Stimulated activated effector memory CD8-positive, alpha-beta T cell treated with anti-CD3 and anti-CD28 coated beads, Interleukin-12 subunit alpha, Interleukin-12 subunit beta, amount 100 ng/mL, for 72 hours (primary cell): ENCODE measurements at places on chromosomes 2 and 18.
A peak's percentile ranks its signal among the peaks of the same experiment; 100 is the strongest.

DNA sequence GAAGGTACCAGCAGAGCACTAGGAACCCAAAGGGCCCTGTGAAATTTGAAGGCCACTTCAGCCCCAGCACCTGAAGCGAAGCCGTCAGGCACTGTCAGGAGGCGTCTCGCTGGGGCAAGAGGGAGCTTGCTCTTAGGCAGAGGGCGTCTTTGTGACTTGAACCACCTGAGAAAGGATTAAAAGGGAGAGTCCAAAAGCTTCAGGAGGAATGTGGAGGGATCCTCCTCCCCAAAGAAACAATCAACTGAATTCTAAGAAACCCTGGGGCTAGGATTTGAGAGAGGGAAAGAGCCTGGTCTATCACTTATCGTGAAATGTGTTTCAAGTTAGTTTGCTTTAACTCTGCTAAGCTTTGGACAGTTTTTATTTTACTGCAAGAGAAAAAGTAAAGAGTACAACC, 324.9 kb upstream of the SOX11 start:
- DNase-seq = no peak

GRCh38 chr2:38438883-38439612, 62.0 kb upstream of the ATL2 start:
- DNase-seq = no peak

DNA sequence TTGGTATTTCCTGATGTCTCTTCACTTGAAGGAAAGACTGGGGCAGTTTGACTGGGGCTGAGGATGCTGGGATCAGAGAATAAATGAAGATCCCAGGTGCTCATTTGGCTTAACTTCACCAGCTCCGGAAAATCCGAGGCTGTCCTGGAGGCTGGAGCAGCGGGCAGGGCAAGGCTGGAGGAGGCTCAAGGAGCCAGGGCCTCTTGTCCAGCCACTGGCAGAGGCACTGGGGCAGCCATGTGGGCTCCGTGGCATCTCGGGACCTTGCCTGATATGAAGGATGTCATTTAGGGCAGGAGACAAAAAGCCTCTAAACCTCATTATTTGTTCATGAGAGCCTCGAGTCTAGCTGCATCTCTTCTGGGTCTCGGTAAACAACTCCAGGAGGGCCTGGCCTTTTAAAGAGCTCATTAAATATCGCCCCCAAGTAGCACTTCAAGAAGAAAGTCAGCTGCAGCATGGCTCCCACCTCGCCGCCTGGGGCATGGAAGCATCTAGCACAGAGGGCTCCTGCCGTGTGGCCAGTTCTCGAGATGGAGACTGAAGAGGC, 13.5 kb upstream of the GPR55 start:
- no peak for DNase-seq

DNA sequence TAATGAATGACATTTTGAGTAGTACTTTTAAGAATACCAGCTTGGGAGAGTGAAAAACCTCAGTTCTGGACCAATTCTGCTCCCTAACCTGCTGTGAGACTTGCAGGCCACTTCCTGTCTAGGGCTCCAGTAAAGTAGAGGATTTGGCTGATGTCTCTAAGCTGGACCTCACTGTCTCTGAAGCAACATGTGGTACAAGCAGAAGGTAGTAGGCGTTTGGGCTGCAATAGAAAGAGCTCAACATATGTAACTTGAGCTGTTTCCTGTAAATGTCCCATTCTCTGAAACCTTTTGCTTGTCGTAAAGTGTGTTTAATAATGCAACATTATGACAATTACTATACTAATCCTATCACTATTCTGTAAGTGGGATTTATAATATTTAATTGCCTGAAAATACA, 213.1 kb downstream of the MYO3B start:
- no peak for DNase-seq

- no peak for DNase-seq
Measured at GRCh38 chr18:13577781-13578180, 148.6 kb downstream of the FAM210A start.

DNA sequence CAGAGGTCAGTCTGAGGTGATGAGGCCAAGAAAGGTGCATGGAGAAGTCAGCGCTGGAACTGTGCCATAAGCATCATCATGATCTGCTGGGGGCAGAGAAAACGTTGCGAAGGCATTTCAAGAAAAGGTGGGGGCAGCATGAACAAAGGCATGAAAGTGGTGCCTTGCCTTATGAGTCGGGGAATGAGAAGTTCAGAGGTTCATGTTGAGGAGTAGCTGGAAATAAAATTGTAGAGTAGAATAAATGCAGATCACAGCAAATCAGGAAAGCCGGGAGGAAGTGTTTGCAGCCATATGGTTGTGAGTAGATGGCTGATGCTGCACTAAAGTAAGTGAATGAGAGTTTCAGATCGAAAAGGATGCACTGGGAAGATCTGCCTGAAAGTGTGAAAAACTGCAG, 72.1 kb upstream of the ARL5A start:
- DNase-seq = no peak

- peak; percentile 74 for DNase-seq
Measured at GRCh38 chr2:86037141-86037794, 68.4 kb downstream of the POLR1A start.

DNA sequence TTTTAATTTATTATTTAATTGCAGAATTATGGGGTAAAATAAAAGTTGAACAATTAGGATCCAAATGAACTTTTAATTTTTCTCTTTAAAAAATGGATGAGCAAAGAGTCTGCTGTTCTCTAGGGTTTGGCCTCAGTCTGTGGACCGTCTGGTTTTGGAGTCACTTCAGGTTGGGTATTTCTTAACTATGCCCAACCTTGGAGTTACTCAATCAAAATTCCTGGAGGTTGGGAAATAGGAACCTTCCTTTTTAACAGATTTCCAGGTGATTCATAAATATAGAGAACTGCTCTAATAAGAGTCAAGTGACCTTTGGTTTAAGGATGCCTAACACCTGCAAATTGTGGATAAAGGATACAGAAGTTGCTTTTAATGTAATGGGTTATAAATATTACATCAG, 241.5 kb upstream of the GCFC2 start:
- no peak for DNase-seq

DNA sequence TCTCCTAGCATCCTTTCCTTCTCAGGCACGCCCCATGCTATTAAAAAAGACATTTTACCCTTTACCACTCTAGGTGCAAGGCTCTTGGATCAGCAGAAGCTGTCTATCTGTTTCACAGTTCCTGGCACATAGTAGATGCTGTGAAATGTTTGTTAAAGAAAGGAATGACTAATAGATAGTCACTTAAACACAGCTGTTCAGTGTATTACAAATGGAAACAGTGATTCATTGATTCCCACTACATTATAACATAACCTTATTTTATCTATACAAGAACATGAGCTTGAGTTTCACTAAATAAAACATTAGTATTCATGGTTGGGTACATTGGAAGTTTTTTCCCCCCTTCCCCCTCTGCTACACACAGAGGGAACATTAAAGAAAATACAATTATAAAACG, 142.1 kb downstream of the ASXL3 start:
- no peak for DNase-seq

DNA sequence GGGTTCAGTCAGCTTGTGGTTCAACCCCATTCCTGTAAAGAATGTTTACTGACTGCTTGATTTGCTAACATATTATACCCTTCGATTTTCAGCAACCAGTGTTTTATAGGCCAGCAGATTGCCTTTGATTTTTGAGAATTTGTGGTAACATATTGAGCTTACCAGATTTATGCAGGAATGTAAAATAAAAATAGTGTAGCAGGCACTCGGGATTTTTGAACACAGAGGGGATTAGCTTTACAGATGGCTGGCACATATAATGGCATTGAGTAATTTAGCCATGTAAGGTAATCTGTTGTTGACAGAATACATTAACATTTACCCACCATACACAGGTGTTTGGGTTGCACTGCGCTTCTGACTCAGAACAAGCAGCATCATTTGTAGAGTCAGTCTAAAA, 354.0 kb downstream of the LRRTM1 start:
- no peak for DNase-seq

GRCh38 chr2:61853086-61853846, 594 bp downstream of the FAM161A start:
- DNase-seq = no peak

DNA sequence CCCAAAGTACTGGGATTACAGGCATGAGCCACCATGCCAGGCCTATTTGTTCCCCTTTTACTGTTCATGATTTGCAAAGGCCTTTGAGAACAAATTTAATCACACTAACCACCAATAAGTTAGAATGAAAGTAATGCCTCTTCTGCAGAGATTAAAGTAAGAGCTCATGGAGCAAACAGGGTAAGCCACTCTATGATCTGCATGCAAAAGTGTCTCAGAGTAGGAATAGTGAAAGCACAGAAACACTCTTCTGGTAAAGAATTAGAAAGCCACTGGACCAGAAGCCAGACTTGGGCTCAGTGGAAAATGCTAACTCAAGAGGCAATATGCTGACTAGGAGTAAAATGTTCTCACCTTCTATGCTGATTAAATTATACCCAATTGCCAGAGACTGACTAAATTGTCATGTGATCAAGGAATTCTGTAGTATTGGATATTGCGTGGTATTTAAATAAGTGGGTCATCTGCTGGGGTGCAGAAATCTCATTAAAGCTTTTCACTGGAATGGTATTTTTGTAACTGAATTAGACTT, 235.3 kb upstream of the ERBB4 start:
- no peak for DNase-seq

DNA sequence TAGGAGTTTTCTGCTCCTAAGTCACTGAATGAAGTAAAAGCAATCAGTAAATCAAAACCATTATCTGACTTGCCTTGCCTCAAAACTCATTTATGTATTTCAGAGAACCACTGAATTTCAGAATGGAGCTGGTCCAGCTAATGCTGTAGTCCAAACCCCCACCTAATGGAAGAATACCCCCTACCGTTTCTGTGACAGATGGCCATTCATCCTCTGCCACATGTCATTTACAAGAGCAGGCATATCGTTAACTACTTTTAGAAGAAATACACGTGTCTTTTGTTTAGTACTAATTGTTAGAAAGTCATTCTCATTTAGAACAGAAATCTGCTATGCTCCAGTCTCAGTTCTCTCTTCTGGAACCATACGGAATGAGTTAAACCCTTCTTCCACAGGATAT, 12.8 kb upstream of the GALNT5 start:
- no peak for DNase-seq

GRCh38 chr2:45274250-45274926, 265.1 kb upstream of the SIX2 start:
- no peak for DNase-seq

DNA sequence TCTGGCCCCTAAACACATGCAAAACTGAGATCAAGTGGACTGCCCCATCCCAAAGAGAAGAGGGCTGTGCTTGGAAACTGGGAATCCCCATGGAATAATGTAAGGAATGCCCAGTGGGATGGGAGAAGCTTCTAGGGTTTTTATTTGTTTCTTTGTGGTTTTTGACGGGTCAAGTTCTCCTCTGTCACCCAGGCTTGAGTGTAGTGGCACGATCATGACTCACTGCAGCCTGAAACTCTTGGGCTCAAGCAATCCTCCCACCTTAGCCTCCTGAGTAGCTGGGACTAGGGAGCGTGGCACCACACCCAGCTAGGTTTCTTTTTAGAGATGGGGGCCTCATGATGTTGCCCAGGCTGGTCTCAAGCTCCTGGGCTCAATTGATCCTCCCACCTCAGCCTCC, 101.7 kb upstream of the ZSWIM2 start:
- DNase-seq = no peak

- DNase-seq = peak; percentile 18
Measured at GRCh38 chr2:118003396-118003824, 10.5 kb downstream of the CCDC93 start.

- DNase-seq = no peak
Measured at GRCh38 chr18:42137693-42138375, 182.8 kb downstream of the PIK3C3 start.

- DNase-seq = peak; percentile 41
Measured at GRCh38 chr2:240501531-240501991, 56.2 kb downstream of the ANKMY1 start.

DNA sequence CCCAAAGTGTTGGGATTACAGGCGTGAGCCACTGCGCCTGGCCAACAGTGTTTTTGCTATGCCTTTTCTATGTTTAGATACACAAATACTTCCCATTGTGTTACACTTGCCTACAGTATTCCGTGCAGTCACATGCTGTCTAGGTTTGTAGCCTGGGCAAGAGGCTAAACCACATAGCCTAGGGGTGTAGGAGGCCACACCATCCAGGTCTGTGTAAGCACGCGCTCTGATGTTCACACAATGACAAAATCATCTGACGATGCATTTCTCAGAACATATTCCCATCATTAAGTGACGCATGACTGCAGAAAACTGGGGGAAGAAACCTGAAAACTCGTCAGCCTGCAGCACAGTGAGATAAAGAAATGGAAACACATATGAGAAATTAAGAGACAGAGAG, 46.1 kb upstream of the TWIST2 start:
- DNase-seq = no peak

GRCh38 chr2:55112229-55113031, 62.2 kb upstream of the RTN4 start:
- no peak for DNase-seq

DNA sequence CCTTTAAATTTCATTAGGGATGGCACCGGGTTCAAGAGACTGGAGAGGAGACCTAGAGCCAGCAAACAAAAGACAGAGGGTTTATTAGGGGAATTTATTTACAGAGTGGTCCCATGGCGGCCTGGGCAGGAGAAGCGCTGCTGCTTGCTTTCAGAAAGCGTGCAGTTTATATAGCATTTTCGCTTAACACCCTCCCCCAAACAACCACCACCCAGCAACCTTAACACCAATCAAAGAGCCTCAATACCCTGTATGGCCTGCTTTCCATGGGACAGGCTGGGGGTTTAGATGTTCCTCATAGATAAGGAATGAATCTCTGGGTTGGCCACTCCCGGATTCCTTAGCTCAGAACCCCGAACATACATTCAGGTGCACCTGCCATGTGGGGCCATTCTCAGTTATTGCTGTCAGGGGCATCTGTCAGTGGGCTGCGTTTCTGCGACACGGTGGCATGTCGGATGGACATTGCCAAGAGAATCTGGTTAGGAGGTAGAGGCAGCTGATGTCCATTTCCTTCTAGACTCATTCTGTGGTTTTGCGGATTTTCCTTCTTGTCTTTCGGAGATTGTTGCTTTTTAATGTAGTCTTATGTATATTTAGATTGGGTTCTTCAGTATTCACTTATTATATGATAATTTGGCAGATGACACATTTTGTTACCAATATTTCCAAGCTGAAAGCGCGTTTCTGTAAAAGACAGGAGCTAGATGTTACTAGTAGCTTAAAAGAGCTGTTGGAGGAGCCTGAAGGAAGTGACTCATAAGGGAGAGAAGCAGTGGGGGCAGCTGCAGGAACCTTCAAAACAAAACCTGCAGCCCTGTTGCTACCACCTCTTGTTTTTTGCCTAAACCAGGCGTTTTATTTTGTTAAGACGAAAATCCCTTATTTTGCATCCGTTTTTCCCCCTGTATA, 7.2 kb downstream of the AGAP1 start:
- no peak for DNase-seq

DNA sequence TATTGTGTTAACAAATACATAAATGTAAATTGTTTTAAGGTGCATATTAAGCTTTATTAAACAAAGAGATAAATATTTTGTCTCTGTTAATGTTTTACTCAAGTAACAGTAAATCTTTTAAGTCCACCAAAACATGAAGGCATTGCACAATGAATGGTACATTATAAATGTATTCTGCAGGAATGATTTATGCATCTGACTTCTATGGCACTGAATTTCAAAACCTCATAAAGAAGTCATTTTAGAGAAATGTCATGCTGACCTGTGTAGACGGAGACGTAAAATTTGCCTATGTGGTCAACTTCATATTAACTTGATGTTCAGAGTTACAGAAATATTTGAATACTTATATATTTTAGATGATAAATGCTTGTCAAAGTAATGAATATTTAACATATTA, 194.7 kb downstream of the BABAM2 start:
- DNase-seq = no peak

- no peak for DNase-seq
Measured at GRCh38 chr2:119823734-119824334, 64.1 kb downstream of the PTPN4 start.

GRCh38 chr2:7517088-7517487, 599.9 kb downstream of the RNF144A start:
- no peak for DNase-seq
